ENCODE measurements at places on chromosomes 12 and 14.
A peak's percentile ranks its signal among the peaks of the same experiment; 100 is the strongest.

- DNase-seq: no peak
These were observed 64.0 kb downstream of the PTPN11 start for GRCh38 chr12:112482733-112483132.

DNA sequence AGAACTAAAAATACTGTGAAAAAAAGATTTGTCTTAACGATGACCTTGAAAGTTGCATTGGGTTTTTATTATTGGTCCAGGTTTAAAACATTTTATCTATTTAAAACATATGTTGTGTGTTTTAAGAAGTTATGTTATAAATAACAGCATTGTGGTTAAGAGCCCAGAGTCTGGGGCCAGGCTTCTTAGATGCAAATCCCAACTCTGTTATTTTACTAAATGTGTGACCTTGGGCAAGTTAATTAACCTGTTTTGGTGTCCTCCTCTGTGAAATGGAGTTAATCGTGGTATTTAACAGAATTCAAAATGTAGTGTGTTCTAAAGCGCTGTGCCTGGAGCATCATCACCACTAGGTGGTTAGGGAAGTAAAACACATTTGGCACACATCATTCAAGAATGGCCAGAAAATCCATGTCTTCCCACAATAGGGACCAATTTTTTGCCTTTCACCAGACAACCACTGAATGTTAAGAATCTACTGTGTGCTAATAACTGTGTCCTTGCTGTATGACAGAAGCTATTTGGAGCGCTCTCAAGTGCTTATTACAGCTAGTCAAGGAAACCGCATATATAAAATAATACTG lies 133.3 kb downstream of the MON2 start:
- DNase-seq: no peak

DNA sequence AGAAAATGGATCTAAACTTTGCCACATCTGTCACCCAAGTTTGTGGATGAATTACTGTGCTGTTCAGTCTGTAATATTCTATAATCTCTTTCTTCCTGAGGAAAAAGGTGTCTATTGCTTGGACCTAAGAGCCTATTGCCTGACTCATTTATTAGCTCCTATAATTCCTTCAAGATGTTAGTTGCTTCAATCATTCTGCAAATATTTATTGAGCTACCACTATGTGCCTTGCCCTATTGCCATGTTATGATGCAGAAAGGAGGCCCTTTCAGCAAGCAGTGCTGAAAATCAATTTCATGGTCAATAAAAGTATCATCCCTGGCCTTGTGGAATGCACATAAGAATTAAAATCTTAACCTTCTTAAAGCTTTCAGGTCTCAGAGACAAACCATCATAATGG lies 113.6 kb downstream of the CCER1 start:
- no peak for DNase-seq

- no peak for DNase-seq
These were observed 489 bp downstream of the CEP290 start for GRCh38 chr12:88141425-88141773.

DNA sequence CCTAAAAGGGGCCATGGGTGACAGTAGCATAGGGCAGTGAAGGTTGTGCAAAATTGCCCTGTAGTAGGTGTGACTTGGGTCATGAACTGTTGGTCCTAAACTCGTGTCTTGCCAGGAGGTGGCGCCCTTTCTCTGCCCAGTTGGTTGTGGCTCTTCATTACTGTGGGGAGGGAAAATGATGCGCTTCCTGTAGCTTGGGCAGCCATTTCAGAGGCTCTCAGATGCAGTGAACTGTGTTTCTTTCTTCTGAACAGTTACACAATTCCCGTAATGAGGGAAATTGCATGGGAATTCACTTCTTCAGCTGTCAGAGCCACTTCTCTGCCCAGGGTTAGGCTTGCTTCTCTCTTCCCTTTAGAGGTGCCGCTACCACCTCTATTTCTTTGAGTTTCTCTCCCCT lies 148.1 kb upstream of the NRXN3 start:
- peak; percentile 30 for DNase-seq

DNA sequence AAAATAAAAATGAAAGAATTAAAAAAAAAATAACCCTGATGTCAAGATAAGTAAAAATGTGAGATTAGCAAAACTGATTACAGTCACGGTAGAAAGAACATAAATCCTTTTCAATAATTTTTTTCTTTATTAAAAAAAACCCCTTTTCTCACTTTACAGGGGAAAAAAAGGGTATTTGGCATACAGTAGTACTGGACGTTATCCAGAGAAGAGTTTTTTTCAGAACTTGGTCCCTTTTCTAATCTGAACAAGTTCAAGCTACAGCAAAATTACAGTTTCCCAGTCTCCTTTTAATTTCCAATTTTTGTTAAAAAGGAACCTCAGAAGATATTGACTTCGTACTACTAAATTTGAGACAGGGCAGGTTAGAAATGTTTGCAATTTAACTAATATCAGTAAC lies 134.7 kb upstream of the DCN start:
- DNase-seq: no peak

GRCh38 chr12:1204581-1205121 lies 213.6 kb downstream of the ERC1 start:
- DNase-seq: no peak

DNA sequence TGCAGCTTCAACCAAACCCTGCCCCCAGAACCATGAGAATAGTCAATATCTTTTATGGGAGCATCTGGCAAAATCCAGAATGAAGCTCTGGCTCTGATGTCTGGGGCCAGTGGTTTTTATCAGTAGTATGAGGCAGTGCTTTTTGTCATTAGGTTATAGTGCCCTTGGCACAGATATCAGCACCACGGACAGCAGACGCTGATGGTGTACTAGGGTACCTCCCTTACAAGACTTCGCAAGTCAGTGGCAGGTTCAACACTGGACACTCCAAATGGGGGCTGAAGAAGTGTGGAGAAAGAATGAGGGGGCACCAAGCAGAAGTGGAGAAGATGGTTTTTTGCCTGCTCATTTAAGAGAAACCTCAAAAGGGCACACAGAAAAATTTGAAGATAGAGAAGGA lies 68.2 kb upstream of the E2F7 start:
- no peak for DNase-seq

- no peak for DNase-seq
These were observed 23.7 kb downstream of the CDC42BPB start for GRCh38 chr14:103033681-103034096.

DNA sequence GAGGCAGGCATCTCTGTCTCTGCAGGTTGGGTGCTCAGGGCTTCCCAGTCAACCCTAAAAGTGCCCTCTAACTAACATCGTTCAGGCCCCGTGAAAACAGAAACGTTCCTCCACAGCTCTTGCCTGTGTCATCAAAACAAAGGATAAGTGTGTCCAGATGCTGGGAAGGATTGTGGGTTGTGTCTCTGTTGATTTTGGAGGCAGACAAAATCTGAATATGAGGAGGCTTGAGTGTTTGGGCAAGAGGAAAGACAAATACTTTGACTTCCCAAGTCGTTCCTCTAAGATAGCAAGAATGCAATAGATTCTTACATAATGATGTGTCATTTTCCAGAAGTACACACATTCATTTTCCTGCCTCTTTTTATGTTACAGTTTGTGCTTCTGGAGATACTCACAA lies 52.9 kb downstream of the SERPINA3 start:
- no peak for DNase-seq

DNA sequence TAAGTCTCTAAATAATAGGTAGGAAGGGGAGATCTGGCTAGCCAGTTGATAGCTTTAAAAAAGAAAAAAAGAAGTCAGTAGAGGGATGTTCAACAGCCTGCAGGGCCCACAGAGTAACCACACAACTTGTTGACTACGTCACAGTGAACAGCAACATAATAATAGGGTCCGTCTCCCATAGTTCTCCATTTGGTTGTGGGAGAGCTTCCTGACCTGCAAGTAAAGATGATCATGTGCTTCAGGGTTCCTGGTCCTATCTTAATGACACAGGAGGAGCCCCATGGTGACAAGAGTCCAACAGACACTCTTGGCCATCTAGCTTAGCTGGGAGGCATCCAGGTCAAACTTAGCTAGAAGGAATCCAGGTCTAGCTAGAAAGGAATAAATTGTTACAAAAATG lies 36.2 kb downstream of the FGD6 start:
- no peak for DNase-seq

GRCh38 chr12:133204264-133204603 lies 22.9 kb downstream of the ZNF268 start:
- DNase-seq: no peak

DNA sequence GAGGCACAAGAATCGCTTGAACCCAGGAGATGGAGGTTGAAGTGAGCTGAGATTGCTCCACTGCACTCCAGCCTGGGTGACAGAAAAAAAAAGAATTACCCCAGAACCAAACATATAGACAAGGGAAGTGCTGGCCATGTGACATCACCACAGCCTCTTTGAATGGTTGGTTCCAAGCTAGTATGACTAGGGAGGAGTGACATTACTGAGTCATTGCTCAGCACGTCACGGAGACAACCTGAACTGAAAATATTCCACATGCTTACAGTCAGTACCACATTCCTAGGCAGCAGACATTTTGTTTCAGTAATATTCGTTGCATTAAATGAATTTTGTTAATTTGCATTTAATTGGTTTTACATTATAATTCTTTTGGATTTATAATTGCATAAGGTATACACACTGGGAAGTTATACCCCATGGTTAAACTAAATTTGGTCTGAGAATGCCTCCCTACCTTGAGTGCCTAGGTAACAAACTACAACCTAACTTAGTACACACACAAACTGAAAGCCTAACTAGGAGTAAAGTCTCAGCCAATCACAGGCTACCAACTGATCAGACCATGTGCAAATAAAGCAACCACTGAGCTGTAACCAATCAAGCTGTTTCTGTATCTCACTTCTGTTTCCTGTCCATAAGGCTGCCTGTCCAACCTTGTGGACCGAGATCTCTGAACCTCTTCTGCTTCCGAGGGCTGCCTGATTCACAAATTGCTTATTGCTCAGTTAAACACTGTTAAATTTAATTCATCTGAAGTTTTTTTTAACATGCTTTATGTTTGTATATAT lies 164.4 kb downstream of the CAND1 start:
- DNase-seq: no peak

DNA sequence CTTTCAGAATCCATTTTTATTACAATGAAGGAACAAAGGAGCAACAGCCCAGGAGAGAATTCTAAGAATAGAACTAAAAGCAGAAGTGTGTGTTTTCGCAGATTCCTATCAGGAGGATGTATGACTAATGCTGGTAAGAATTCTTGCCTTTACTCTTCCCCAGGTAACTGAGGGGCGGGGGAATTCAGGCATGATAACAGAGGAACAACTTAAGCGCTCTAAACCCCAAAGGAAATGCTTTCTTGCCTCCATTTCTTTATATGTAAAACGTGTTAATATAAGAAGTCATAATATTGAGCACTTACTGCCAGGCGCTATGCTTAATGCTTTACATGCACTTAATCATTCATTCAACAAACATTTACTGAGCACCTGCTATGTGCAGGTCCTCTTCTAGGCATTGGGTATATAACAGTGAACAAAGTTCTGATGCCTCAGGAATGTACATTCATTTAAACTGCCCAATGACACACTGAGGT lies 4.5 kb downstream of the HCAR1 start:
- DNase-seq: peak; percentile 25

DNA sequence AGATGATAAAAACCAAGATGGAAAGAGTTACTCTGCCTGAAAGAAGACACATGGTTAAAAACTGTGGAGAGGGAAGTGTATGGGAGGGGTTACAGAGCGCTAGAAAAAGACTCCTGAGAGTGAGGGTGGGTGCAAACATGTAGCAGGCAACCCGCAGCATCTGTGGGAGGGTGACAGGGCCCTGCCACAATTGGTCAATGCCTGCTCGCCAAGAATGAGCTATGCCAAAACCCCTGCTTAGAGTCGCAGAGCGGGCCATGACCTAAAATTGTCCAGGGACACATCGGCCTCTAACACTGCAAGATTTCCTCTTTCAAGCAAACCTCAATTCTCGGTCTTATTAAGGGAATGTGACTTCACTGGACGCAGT lies 700 bp downstream of the PRKAG1 start:
- DNase-seq: peak; percentile 60

DNA sequence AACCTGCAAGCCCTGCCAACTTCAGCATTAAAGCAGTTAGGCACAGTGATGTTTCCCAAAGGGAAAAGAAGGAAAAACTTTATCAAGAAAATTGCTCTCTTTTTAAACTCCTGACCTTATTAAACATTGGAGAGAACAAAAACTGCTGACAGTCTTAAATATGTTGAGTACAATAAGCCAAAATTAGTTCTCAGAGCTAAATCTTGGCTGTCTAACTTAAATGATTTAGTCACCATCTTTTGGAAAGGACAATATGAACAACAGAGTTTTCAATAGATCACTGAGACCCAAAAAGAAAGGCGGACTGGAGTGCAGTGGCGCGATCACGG lies 70.8 kb downstream of the DUSP6 start:
- no peak for DNase-seq

DNA sequence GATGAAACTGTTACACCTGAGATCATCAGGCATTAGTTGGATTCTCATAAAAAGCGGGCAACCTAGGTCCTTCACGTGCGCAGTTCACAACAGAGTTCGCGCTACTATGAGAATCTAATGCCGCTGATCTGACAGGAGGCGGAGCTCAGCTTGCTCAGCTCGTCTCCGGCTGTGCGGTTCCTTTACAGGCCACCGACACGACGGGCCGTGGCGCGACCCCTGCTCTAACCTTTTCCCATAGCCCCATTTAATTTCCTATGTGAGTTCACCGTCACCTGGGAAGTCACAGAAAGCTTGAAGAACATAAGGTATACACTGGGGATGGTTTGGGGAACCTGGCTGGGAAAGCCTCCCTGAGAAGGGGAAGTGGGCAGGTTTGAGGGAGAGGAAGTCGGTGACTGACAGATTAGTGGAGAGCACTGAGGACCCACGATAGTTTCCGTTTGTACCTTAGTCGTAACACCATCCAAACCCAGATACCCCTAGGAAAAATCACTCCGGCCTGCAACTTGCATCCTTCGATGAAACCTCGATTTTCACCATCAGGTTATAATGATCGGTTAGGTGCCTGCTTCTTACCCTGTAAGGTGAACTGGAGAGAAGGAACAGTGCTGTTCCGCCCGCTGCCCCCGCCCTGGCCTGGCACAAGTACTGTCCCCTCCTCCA lies 2.8 kb upstream of the AAAS start:
- peak; percentile 55 for DNase-seq

DNA sequence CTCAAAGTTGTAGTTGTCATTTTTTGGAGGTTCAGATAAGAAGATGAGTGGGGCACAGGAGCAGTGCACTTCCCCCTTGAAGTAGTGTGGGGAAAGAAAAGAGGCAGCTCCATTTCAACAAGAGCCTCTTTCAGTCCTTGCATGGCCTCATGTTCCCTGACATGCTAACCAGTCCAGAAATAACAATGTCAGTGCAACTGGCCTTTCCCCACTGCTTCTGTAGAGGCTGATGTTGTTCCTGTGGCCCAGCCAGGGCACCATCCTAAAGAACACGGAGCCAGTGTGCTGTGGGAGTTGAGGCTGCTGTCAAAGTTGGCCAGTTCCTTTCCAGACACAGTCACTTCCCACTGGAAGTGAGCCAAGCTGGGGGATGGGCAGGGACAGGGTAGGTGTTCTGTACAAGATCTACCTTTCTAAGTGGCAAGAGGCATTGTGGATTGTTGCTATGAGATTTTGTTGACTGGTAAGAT lies 77.7 kb upstream of the SLC38A2 start:
- no peak for DNase-seq

DNA sequence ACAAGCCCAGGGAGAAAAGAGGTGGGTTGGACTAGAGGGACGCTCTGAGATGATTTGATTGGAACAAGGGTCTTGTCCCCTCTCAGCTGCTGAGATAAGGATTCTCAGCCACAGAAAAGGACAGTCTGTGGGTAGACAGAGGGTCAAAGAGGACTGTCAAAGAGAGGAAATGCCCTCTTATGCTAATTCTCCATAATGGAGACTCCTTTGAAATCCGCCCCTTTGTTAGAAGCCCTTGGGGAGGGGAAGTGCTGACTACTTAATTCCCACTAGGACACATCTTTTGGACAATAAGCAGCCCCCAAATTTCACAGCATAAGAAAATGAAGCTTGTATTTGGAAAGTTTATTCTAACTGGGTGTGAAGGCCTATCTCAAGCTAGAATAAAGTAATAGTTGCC lies 176.6 kb downstream of the KTN1 start:
- DNase-seq: no peak

Data from stimulated activated CD4-positive, alpha-beta T cell treated with anti-CD3 and anti-CD28 coated beads, Interleukin-4, amount 100 ng/mL, for 24 hours (primary cell).